ENCODE measurements at places on chromosomes 12 and 14. TPM values are rescaled to one million over a fixed set of nuclear protein-coding genes. Genes with fewer than 3 reads are reported as not detected.

GRCh38 chr12:50635364-50635763, 128.5 kb upstream of the ATF1 start:
- no peak for DNase-seq
- no peak overlapping the region for H3K4me3 ChIP-seq
- H3K27me3 ChIP-seq: no peaks in the 10 kb centered on the region
- no peaks in the 10 kb centered on the region for H3K4me1 ChIP-seq
- H3K27ac ChIP-seq: no peak overlapping the region
- no peaks in the 10 kb centered on the region for H3K36me3 ChIP-seq

DNA sequence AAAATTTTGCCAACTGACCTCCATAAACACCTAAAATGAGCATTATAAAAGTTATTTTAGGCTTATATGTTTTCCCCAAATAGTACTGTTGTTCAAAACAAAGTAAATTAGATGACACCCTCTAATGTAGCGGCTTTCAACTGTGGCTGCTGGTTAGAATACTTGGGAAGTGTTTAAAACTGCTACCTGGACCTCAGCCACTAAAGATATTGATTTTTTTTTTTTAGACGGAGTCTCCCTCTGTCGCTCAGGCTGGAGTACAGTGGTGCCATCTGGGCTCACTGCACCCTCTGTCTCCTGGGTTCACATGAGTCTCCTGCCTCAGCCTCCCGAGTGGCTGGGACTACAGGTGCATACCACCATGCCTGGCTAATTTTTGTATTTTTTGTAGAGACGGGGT, 16.2 kb downstream of the PRORP start:
- H3K27me3 ChIP-seq: no peaks in the 10 kb centered on the region
- no peaks in the 10 kb centered on the region for H3K4me1 ChIP-seq
- H3K36me3 ChIP-seq: peaks cover 17% of the 10 kb centered on the region
- no peak for DNase-seq
- H3K4me3 ChIP-seq: no peak overlapping the region

DNA sequence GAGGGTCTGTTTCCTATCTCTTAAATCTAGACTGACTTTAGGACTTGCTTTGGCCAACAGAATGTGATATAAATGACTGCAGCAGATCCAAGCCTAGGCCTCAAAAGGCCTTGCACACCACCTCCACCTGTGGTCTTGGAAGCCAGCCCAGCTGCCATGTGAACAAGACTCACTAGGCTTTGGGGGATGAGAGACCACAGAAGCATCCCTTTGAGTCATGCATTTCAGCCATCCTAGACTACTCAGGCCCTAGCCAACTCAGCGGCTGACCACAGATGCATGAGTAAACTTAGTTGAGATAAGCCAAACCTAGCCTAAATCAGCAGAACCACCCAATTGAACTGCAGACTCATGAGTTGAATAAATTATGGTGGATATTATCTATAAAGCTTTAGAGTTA, 87.7 kb downstream of the KCNH5 start:
- no peak overlapping the region for H3K27ac ChIP-seq
- H3K36me3 ChIP-seq: no peaks in the 10 kb centered on the region
- H3K4me1 ChIP-seq: no peaks in the 10 kb centered on the region

DNA sequence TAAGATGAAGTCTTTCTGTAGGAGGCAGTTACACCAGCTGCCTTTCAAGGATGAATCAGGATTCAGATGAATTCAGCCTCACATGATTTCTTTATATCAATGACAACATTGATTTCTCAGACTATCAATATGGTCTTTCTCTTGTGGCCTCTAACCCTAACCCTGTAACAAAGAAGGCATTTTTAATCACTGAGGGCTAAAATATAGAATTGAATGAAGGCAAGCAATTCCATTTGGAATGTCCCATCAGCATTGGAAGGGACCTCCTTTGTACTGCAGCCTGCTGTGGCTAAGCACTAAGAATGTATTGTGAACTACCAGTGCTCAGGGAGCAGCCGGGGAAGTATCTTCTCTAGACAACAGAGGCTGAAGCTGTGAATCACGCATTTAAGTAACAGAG, 90.6 kb upstream of the FRMD6 start:
- no peaks in the 10 kb centered on the region for H3K27me3 ChIP-seq
- H3K36me3 ChIP-seq: no peaks in the 10 kb centered on the region
- H3K27ac ChIP-seq: no peak overlapping the region
- peaks cover 3% of the 10 kb centered on the region for H3K4me1 ChIP-seq

GRCh38 chr14:75310295-75311111, 31.9 kb downstream of the FOS start:
- H3K4me1 ChIP-seq: no peaks in the 10 kb centered on the region
- H3K27me3 ChIP-seq: peaks cover 3% of the 10 kb centered on the region
- H3K27ac ChIP-seq: no peak overlapping the region
- H3K4me3 ChIP-seq: no peak overlapping the region
- H3K36me3 ChIP-seq: no peaks in the 10 kb centered on the region

DNA sequence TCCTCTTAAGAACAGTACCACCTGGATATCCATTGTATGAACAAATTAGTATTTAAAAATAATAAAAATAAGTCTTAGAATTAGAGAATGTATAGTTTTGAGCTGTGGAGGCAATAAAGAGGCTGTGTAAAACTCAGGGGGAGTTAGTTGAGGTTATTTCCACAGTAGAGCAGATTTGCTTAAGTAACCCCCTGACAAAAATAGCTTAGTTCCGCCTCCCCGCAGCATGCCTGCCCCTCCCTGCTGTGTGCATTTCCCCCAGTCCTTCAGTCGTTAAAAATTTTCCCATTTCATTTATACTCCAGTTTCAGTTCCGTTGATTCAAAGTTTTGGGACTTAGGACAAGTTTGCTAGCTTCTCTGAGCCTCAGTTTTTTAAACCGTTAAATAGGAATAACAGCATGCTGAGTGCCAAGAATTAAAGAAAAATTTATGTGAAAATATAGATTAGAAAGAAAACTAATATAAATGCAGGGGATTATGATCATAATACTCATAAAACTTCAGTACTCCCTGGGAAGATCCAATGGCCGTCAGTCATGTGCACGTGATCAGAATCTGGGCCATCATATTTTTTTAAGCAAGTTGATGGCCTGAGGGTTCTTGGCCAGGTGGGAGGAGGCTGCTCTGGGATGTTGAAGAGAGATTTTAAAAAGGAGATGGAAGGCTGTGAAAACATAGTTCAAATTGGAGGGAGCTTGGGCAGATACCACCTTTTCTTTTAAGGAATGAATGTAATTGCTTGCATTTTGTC, 14.5 kb upstream of the SLC38A2 start:
- peaks cover 4% of the 10 kb centered on the region for H3K36me3 ChIP-seq
- peaks cover 58% of the 10 kb centered on the region for H3K4me1 ChIP-seq
- peak overlapping the region; percentile 26 for H3K4me3 ChIP-seq
- DNase-seq: no peak
- no peak overlapping the region for H3K27ac ChIP-seq
- no peaks in the 10 kb centered on the region for H3K27me3 ChIP-seq

GRCh38 chr14:104871145-104871655, 6.1 kb downstream of the CEP170B start:
- no peak overlapping the region for H3K4me3 ChIP-seq
- DNase-seq: no peak
- H3K4me1 ChIP-seq: no peaks in the 10 kb centered on the region
- H3K27me3 ChIP-seq: peaks cover 83% of the 10 kb centered on the region

DNA sequence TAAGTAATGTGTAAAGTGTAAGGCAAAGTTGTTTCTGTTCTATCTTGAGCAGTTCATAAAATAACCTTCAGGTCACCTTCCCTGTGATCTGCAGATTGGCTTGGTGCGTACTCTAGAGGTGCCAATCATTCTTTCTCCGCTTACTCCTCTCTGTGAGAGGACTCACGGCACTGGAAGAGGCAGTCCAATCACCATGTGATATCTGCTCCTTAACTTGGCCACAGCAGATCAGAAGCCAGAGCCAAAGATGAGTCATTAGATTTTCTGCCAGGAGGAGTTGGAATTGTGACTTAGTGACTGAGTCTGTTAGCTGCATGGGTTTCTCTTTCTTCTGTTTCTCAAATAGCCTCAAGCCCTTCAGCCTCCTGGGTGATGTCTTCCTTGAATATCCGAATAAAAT, 165.5 kb downstream of the SLC41A2 start:
- H3K4me1 ChIP-seq: no peaks in the 10 kb centered on the region
- no peaks in the 10 kb centered on the region for H3K27me3 ChIP-seq
- no peaks in the 10 kb centered on the region for H3K36me3 ChIP-seq
- no peak overlapping the region for H3K27ac ChIP-seq
- no peak for DNase-seq

DNA sequence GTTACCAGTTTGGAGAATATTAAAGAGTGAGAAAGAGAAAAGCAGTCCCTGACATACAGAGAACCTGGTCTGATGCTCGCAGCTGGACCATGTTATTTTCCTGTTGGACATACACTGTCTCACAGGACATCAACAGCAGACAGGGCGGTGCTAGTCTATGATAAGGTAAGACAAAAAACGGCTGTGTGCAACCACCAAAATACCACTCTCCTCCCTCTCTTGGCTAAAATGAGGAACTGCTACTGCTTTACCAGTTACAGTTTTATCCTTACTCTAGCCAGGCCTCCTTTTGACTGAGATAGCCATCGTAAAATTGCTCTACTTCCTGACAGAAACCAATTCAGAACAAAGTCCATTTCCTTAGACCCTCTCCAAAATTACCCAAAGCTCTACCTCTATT, 47.0 kb upstream of the ERGIC2 start:
- no peak for DNase-seq
- no peak overlapping the region for H3K4me3 ChIP-seq
- no peaks in the 10 kb centered on the region for H3K36me3 ChIP-seq
- H3K4me1 ChIP-seq: no peaks in the 10 kb centered on the region
- H3K27me3 ChIP-seq: peaks cover 4% of the 10 kb centered on the region

- H3K36me3 ChIP-seq: no peaks in the 10 kb centered on the region
- no peaks in the 10 kb centered on the region for H3K4me1 ChIP-seq
- H3K4me3 ChIP-seq: no peak overlapping the region
Measured at GRCh38 chr14:72543341-72543740, 350.6 kb downstream of the DPF3 start.

GRCh38 chr12:3304436-3305165, 186.4 kb upstream of the PRMT8 start:
- H3K27me3 ChIP-seq: peaks cover 29% of the 10 kb centered on the region
- no peaks in the 10 kb centered on the region for H3K36me3 ChIP-seq
- no peak overlapping the region for H3K27ac ChIP-seq
- peaks cover 14% of the 10 kb centered on the region for H3K4me1 ChIP-seq

DNA sequence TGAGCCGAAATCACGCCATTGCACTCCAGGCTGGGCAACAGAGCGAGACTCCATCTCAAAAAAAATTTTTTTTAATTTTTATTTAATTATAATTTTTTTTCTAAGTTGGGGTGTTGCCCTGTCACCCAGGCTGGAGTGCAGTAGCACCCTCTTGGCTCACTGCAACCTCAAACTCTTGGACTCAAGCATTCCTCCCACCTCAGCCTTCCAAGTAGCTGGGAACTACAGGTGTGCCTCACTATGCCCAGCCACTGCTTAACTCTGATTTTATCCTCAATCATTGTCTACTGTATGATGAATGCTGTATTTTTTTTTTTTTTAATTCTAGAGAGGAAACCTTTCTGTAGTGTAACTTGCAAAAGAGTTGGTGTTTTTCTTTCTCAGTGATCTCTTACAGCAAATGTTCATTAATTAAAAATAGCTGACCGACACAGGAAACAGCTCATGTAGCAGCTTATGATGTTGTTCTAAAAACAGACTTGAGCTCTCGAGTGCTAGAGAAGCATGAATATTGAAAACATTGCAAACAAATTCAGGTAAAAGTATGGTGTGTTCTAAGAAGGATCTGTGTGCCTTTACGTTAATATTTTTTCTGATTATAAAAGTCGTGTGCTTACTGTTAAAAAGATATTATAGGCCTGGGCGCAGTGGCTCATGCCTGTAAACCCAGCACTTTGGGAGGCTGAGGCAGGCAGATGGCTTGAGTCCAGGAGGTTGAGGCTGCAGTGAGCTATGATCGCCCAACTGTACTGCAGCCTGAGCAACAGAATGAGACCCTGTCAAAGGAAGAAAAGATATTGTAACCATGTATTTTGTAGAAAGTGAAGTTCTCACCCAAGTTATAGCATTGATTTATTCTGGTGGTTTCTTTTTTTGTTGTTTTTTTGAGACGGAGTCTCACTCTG, 68.9 kb downstream of the FGD4 start:
- H3K27ac ChIP-seq: no peak overlapping the region
- no peak for DNase-seq
- H3K36me3 ChIP-seq: no peaks in the 10 kb centered on the region

DNA sequence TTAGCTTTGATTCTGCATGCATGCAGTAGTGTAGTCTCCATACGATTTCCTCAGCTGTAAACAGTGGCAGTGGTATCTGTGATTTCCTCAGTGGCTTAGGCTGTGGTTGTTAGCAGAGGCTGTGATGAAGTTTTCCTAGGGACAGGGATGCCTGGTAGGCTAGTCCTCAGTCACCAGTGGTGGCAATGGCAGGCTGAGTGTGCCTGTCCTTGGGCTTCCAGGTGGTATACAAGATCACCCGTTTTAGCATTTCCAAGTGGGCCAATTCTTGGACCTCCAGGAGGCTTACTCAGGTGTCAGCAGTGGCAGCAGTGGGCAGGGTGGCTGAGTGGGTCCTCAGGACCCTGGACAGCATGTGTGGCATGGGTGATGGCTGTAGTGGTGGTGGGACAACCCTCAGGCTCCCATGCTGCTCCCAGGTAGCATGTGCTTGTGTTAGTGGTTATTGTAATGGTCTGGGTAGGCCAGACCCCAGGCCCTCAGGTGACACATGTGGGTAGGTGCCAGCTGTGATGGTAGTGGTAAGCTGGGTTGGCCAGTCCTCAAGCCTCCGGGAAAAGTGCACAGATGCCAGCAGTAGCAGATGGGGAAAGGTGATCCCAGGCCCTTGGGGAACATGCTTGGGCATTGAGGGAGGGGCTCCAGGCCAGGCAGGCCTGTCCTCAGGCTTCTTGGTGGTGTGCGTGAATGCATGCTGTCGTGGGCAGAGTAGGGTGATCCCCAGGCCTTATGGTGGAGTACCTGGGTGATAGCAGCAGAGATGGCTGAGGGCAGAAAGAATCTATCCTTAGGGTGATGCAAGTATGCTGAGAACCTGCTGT, 146.5 kb downstream of the PAPOLA start:
- DNase-seq: no peak
- H3K27ac ChIP-seq: no peak overlapping the region
- H3K4me1 ChIP-seq: no peaks in the 10 kb centered on the region
- peaks cover 24% of the 10 kb centered on the region for H3K27me3 ChIP-seq
- no peak overlapping the region for H3K4me3 ChIP-seq

Gene PTGR2
- 3.5 TPM for total RNA-seq

Gene TPPP2
- not detected for total RNA-seq

Gene SLCO1B1
- total RNA-seq: not detected

Gene MAPK1IP1L
- total RNA-seq: 153 TPM

Gene CCDC198
- total RNA-seq: not detected

Gene HECTD4
- 54.3 TPM for total RNA-seq

Gene LMNTD1
- not detected for total RNA-seq

Gene XRCC3
- total RNA-seq: 8.6 TPM
